ENCODE measurements at places on chromosomes 1 and 21.
A peak's percentile ranks its signal among the peaks of the same experiment; 100 is the strongest.

DNA sequence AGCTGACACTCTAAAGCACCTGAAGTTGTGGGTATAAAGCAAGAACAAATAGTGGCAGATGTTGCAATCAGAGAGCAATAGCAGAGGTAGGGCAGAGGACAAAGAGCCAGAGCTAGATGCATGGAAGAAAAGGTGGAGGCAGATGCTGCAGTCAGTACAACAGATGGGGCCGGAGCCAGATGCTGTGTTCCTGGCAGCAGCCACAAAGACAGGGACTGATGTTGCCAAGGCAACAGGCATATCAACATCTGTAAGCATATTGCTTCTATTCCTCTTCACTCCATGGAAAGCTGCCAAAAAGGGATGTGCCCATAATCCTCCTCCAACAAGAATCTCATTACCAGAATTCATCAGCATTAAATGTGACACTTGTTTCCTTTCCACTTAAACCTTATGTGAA is 108.0 kb downstream of the TNNI3K start:
- peak; percentile 55 for DNase-seq

GRCh38 chr1:81305997-81306452 is 494.7 kb upstream of the ADGRL2 start:
- peak; percentile 88 for DNase-seq

DNA sequence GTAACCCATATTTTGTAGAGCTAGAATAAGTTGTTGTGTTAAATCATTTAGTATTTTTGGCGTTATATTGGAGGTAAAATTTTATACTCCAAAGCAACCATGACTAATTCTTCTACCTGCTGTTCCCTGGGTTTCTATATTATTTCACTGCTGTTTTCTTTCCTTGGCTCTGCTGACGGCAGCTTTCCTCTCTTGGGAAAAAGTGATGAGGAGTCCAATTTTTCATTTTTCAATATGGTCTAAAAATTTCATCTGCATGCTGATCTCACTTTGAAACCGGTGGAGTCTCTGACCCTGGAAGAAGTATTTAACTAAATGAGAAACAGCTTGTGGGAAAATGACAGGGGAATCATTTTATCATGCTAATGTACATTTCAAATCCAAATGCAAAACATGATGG is 110.2 kb downstream of the IFI44 start:
- DNase-seq = no peak

DNA sequence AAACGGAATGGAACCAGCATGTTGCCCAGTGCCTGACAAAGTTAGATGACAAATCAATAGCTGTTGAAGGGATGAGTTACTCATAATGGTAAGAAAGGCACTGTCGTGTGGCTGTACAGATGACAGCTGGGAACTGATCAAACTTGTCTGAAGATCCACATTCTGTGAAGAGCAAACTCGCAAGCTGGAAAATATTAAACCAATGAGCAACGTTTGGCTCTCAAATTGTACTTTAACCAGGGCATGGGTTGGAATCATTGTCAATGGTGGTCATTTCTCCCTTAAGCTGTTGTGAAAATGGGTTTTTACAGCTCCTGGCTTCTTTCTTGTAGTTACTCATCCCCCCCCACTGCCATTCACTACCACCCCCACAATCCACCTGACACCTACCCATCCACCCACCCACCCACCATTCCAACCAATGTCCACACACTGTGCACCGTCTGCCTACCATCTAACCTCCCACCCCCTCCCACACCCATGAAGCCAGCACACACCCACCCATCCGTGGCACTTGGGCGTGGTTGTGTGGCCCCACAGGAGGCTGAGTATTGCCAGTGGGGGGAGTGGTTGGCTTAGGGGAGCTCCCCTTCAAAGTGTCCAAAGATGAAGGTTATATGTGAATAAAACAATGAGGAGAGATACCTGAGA is 46.7 kb downstream of the CLDN14 start:
- no peak for DNase-seq

GRCh38 chr1:204731509-204731908 is 46.0 kb upstream of the LRRN2 start:
- DNase-seq = no peak

DNA sequence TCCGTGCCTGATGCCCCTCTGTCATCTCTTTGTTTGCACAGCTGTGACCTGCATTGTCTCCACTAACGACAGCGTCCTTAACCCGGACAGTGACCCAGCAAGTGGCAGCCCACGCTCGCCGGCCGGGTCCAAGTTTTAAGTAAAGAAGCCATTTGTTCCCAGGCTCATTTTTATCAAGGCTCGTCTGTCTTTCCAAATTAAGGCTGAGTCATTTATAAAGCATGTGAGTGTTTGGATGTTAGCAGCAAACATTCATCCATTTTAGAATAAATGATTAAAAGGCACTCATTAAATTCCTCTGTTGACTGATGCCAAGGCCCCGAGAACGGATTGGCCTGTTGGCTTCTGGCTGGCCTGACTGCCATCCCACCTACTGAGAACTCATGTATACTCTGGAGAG is 514.5 kb downstream of the NPHP4 start:
- no peak for DNase-seq

- DNase-seq = no peak
These were observed 16.9 kb downstream of the SPRR2G start for GRCh38 chr1:153133743-153134142.

GRCh38 chr1:62265956-62266935 is 53.0 kb downstream of the KANK4 start:
- DNase-seq = no peak

DNA sequence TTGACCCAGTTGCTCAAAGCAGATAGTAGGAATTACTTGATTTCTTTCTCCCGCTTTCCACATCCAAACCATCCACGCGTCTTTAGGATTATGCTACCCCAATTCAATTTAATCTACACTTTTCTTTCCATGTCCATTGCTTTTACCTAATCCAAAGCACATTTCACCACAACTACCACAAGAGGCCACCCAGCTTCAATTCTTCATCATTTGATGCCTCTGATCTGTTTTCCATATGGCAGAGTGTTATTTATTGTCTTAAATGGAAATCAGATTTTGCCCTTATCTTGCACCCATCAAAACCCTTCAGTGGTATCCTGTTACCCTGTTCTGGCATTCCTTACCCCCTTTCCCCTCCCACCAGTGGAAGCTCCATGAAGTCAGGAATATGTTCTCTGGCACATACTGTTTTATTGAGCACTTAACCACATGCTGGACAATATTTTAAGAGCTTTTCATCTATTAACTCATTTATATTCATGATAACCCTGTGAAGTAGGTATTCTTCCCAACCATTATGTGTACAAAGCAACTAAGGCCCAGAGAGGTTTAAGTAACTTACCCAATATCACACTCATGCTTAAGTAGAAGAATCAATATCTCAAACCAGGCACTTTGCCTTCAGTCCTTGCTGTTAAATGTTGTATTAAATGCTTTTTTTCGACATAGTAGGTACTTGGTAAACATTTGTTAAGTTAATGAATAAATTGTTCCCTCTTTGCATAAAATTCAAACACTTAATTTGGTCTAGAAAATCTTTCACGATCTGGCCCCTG is 34.6 kb downstream of the CLIC4 start:
- no peak for DNase-seq

- no peak for DNase-seq
These were observed 11.2 kb downstream of the MEF2D start for GRCh38 chr1:156489166-156489934.

GRCh38 chr1:151584278-151584677 is 27.6 kb upstream of the SNX27 start:
- DNase-seq = no peak
